Umbilical cord (tissue), 2 donors: ENCODE measurements at places on chromosomes 13 and 19. TPM values are rescaled to one million over a fixed set of nuclear protein-coding genes. Genes with fewer than 3 reads are reported as not detected.

DNA sequence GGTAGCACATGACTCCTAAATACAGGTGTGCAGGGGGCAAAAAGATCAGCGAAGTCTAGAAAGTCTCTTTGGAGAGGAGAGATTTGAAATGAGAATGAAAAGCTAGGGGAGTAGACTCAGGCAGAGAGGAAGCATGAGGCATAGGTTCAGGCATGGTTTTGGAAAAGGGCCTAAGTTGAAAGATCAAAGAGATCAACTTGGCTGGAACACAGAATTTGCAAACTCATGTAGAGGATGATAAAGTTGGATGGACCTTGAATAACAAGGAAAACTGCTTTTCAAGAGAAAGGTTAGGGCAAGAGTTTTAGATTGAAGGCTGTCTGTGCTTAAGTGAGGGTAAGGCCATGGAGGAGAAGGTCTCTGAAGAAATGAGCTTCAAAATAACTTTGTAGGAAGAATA is 47.4 kb upstream of the UBAC2 start:
- DNase-seq, result peak; percentile 61

- no peak for DNase-seq
Observed at GRCh38 chr19:57105976-57106721, 13.6 kb upstream of the USP29 start.

GRCh38 chr19:44071824-44072542 is at the start of gene ZNF284:
TSS of gene ZNF284 (plus strand) at chr19:44072159. CDS start at chr19:44076390, 4,231 bp downstream.
- DNase-seq, result peak; percentile 97

DNA sequence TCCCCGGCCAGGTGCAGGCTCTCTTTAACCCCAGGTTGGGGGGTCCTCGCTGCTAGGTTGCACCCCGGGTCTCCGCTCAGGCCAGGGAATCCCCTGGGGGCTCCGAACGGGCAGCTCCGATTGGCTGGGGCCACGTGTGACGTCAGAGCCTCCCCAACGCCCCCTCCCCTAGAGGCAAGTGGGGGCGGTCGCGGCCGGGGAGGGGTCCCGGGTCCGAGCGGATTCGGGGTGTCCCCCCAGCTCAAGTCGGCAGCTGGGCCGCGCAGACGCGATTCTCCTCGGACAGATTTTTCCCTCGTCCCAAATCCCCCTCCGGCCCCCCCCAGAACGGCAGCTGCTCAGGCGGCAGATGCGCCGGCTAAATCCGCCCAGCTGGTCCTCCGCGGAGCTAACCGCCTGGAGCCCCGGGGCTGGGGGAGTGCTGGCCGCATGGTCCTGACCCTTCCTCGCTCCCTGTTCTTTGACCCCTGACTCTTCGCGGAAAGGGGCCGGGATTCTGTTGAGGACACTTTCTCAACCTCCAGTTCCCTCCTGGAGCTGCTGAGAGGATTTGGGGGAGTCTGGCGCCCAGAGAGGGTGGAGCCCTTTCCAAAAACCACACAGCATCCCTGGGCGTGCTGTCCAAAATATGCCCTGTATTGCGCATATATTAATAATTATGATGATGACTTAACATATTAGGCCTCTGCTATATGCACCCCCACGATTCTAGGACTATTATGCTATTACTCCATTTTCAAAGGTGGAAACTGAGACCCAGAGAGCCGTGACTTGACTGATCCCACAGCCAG is 25.4 kb upstream of the SEMA6B start:
- peak; percentile 57 for DNase-seq

DNA sequence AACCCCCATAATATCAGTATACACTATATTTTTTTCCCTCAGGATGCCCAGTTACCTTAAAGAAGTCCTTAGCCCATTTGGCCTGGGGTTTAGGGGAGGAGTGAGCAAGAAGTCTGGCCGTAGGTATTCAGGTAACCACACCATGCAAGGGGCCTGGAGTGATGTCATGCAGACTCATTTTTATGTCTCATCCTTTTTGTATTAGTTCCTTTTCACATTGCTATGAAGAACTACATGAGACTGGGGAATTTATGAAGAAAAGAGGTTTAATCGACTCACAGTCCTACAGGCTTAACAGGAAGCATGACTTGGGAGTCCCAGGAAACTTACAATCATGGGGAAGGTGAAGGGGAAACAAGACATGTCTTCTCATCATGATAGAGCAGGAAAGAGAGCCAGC is 12.2 kb downstream of the TPP2 start:
- DNase-seq, result no peak

- no peak for DNase-seq
Observed at GRCh38 chr13:58324161-58324560, 692.6 kb downstream of the PCDH17 start.

Gene KLC3
- total RNA-seq, result 4.3 TPM

Gene EHD2
- 65.5 TPM for total RNA-seq
